Muscle of leg (tissue), 16 donors: ENCODE measurements at places on chromosomes 12 and 14. TPM values are rescaled to one million over a fixed set of nuclear protein-coding genes. Genes with fewer than 3 reads are reported as not detected.

Gene CCDC197
- polyA plus RNA-seq, result 0.32 TPM

Gene MYF5
- polyA plus RNA-seq, result 34.2 TPM

Gene PLEKHH1
- 0.70 TPM for polyA plus RNA-seq

Gene KDM5A
- 20.8 TPM for polyA plus RNA-seq

Gene CACNA1C
- polyA plus RNA-seq, result 3.5 TPM

Gene OAS3
- polyA plus RNA-seq, result 6.1 TPM

Gene IFNG-AS1
- polyA plus RNA-seq, result not detected

Gene TMEM63C
- polyA plus RNA-seq, result 4.8 TPM

GRCh38 chr14:51228890-51229289, 11.2 kb upstream of the TMX1 start:
- DNase-seq, result peak; percentile 87

DNA sequence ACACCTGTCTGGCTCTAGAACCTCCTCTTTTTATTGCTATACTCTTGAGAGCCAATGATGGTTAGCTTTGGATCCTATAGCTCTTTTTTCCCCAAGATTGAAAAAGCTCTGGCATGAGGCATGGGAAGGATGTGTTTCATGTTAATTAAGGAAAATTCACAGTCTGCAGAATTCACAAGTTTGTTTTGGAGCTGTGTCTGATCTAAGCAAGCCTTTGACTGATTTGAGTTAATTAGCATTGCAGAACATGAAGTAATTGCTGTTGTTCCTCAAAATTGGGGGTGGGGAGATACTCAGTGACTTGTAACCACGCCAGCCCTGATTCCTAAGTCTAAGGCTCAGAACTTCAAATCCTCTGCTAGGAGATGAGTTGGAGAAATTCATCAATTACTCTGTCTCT, 205.0 kb downstream of the SUDS3 start:
- no peak for DNase-seq

DNA sequence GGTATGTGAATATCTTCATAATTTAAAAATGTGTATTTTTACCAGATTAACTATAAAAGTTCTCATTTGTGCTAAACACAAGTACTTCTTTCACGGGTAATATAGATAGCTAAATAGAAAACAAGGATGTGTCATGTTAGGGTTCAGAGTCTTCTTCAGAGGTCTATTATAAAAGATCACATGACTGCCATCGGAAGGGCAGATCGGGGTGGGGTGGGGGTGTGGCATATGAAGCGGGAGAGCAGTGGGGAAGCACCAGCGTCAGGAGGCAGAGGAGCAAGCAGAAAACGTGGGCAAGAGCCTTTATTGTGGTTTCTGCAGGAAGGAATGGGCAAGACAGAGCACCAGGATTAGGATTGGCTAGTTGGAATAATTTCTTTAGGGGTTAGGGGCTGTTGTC, 63.7 kb upstream of the DNM1L start:
- no peak for DNase-seq

GRCh38 chr14:90426663-90427062, 29.8 kb downstream of the CALM1 start:
- no peak for DNase-seq

GRCh38 chr12:6767353-6768319, 1.5 kb downstream of the PTMS start:
- peak; percentile 46 for DNase-seq

DNA sequence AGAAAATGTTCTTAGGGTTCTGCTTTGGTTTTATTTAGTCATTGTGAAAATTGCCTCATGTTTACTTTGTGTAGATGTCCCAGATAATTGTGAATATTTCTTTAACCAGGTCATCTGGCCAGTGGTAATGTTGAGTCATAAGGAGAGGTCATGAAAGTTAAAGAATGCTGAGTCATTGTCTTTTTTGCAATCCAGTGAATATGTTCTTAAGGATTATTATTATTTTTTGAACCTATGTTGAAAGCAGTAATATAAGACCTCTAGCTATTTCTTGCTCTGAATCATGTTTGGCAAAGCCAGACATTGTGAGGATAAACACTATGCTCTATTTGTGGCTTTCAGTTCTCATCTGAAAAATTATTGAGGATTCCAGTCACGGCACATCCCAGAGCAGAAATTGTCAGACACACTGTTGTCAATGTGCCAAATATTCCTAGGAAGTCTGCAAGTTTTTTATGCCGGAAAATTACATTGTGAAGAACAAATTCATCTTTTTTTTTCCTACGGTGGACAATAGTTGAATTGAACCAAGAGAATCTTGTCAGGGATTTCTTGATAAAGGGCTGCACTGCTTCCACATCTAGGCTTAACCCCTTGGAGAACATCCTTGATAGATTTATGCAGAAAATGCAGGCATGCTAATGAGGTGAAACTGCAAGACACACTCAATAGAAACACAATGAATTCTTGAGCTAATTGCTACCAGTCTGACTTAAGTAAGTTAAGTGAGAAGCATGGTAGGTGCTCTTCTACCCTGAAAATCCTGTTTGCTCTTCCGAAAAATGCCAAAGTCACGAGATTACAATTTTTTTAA, 369.6 kb downstream of the ATP23 start:
- DNase-seq, result peak; percentile 73

DNA sequence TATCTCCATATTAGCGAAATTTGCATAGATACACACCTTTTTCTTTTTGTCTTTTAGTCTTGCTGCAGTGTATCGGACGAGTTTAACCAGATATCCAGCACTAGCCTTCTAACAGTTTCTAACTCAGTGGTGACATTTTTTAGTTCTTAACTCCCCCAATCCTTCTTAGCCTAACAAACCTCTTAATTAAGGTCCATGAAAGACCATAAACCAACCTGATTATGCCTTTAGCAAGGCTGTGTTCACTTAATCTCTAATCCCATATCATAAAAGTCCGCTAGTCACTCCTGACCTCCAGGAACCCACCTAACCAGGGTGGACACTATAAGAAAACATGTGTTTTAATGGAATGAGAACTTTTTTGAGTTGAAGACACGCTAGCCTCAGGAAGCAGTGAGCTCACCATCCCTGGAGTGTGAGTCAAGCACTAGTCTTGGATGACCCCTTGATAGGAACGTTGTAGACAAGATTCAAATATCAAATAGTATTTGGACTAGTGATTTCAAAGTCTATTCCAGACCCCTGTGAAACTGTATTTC, 9.5 kb downstream of the CDKN1B start:
- peak; percentile 78 for DNase-seq

DNA sequence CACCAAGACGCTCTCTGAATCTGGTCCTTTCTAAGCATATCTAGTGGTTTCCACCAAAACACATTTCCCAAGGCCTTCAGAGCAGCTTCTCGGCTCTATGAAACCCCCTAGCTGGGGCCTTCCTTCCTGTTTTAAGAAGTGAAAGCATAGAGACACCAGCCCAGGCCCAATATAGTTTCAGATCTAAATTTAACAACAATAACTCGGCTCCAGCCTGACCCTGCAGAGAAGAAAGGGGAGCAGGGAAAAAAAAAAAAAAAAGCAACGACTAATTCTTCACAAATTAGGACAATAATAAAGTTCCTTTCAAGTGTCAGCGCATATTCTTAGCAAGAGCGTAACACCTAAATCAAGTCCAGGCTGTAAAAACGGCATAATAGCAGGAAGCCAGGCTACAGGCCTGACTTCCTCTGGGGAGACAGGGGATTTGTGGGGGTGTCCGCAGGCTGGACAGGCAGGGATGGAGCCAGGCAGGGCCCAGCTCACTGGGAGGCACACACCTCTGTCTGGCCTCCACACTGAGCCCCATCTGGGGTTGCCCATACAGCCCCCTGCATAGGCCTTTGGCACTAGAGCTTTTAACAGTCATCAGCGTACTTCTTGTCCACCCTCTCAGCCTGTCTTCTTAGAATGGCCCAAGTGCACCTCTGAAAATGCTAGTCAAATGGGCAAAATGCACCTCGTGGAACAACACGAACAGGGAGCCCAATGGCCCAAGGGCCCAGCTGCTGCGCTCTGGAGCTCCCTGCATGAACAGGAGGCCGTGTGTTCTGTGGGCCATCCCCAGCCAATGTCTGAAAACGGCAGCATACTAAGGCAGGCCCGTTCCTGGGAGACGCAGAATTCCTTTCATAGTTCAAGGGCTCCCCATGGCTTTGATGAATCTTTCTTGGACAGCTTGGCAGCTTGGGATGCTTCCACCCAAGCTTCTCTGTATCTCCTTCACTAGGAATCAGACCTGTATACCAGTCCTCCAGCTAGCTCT, 772.9 kb downstream of the MED13L start:
- peak; percentile 49 for DNase-seq

DNA sequence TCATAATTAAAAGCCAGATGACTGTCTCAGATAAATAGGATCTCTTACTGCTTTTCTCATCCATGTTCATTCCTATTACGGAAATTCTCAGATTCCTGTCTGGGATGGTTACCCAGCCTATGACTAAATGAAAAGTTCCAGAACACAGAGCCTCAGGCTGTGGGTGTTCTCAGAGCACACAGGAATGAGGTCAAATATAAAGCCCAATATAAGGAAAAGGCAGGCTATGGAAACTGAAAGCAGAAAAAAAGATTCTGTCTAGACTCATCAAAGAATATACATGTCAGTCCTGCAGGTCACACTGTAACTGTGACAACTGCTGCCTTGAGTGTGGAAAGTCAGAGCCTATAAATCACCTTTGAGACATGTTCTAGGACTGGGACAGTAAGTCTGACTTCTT, 64.3 kb downstream of the DCAF5 start:
- peak; percentile 26 for DNase-seq

DNA sequence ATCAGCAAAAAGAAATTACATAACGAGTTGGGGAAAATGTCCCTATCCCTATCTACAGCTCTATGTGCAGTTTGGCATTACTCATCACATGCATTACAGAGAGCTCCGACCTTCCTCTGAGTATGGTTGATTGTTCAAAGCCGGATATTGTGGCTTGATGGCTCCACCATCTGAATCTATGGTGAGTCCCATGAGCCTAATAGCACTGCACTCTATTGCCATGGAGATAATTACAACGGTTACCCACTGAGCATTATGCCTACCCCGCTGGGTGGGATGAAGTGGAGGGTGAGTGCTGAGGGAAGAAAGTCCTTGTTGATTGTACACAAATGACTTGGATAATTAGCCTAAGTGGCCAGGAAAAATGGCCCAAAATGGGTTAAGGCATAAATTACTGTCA, 800.5 kb downstream of the NRXN3 start:
- no peak for DNase-seq

- no peak for DNase-seq
These were observed 93.2 kb upstream of the PARP11 start for GRCh38 chr12:3966376-3966775.
